Endothelial cell of umbilical vein (primary cell): ENCODE measurements at places on chromosomes 13 and 19. TPM values are rescaled to one million over a fixed set of nuclear protein-coding genes. Genes with fewer than 3 reads are reported as not detected.

The AMH gene
- total RNA-seq: 7.5 and 9.6 TPM in 2 replicates

The CYP4F12 gene
- total RNA-seq: not detected in 2 replicates

The FLT1 gene
- total RNA-seq: 104 and 178 TPM in 2 replicates

The PTH2 gene
- total RNA-seq: not detected in 2 replicates

The NR2F6 gene
- total RNA-seq: 36.1 and 39.2 TPM in 2 replicates

The NKPD1 gene
- not detected in 2 replicates for total RNA-seq

The SHFL gene
- total RNA-seq: 23.6 and 34.4 TPM in 2 replicates

The CATSPERD gene
- total RNA-seq: not detected in 2 replicates

The SCN1B gene
- total RNA-seq: 14.2 and 15.8 TPM in 2 replicates

The GSX1 gene
- not detected in 2 replicates for total RNA-seq

The CADM4 gene
- 6.7 and 7.5 TPM in 2 replicates for total RNA-seq

The ICAM5 gene
- total RNA-seq: 0.40 TPM in 1 of 2 replicates, not detected in the other

The RNASEH2A gene
- total RNA-seq: 25.6 and 28.5 TPM in 2 replicates

The PLPP2 gene
- 12.0 and 27.9 TPM in 2 replicates for total RNA-seq

The NFIX gene
- total RNA-seq: 18.7 and 37.7 TPM in 2 replicates

The ZNF85 gene
- 9.2 and 9.5 TPM in 2 replicates for total RNA-seq

The NEK5 gene
- total RNA-seq: 0.16 and 0.18 TPM in 2 replicates

The SSC5D gene
- total RNA-seq: 1.0 and 1.3 TPM in 2 replicates

The LILRB3 gene
- total RNA-seq: not detected in 2 replicates

The ZNF699 gene
- total RNA-seq: 3.9 and 4.7 TPM in 2 replicates

The ZNF541 gene
- 0.13 TPM in 1 of 2 replicates, not detected in the other for total RNA-seq

The TINCR gene
- not detected in 2 replicates for total RNA-seq

The CACNG6 gene
- 4.0 and 5.4 TPM in 2 replicates for total RNA-seq

The TMEM38A gene
- 1.6 and 2.2 TPM in 2 replicates for total RNA-seq

The TEX26 gene
- not detected in 2 replicates for total RNA-seq

The CPAMD8 gene
- 2.2 and 2.9 TPM in 2 replicates for total RNA-seq

The ATP8A2 gene
- 0.35 and 0.49 TPM in 2 replicates for total RNA-seq

The UBE2M gene
- total RNA-seq: 102 and 106 TPM in 2 replicates
